ENCODE measurements at places on chromosomes 7 and 10.
A peak's percentile ranks its signal among the peaks of the same experiment; 100 is the strongest.

GRCh38 chr7:35365523-35365922 is 111.6 kb upstream of the TBX20 start:
- DNase-seq, result no peak

DNA sequence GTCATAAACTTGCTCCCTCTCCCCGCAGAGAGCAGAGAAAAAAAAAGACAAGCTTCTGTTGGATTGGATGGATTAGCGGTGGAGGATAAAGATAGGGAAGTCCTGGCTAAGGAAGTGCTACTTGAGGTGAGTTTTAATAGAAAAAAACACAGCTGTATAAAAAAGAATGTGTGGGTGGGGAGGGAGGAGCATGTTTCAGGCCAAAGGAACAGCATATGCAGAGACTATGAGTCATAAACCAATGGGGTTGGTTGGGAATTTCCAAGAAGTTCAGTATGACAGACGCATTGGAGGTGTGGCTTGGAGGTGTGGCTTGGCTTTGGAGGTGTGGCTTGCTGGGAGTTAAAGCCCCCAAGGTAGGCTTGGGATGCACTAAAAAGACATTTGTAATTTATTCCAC is 103.0 kb upstream of the LSM8 start:
- peak; percentile 25 for DNase-seq

- peak; percentile 44 for DNase-seq
Measured at GRCh38 chr10:105644091-105644490, 1003.0 kb downstream of the SORCS3 start.

DNA sequence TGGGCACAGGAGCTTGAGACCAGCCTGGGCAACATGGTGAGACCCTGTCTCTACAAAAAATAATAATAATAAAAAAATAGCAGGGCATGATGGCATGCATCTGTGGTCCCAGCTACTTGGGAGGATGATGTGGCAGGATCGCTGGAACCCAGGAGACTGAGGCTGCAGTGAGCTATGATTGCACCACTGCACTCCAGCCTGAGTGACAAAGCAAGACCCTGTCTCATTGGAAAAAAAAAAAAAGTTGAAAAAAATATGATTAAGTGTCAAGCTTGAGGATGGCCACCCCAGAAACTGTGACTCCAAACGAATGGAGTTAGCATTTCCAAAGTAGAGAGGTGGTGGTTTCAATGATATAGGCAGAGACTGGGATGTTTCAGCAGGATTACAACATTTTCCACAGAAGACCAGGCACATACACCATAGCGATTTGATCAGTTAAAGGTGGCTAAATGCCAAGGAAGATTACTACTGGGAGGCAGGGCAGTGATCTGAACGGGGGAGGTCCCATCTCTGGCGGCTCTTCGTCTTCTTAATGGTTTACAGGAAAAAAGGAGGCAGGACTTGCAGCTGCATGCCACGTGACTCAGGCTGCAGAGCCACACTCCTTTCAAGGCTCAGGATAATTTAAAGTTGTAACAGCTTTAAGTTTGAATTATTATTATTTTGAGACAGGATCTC is 250.6 kb upstream of the GALNT17 start:
- no peak for DNase-seq

DNA sequence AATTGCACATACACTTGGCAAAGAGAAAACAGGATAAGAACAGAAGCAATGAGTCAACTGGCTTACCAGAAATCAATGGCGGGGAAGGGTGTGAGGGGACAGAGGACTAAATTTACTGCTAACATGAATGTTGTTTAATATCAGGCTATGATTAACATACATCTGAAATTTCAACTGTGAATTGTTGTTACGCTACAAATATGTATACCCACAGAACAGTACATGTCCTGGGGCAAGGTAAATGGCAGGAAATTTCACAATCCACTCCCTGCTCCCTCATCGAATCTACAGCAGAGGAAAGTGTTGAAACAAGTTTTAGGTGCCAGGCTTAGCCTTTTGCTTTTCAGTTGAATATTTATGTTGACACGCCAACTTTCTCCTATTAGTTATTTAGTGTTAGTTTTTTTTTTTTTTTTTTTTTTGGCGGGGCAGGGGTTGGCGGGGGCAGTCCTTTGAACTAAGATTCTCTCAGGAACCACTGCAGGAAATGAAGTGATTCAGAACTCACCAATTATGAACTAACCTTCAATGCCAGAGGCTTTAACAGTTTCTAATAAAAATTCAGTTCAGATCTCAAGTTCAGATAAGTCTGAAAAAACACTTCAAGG is 99.0 kb downstream of the UBE2H start:
- DNase-seq, result no peak

DNA sequence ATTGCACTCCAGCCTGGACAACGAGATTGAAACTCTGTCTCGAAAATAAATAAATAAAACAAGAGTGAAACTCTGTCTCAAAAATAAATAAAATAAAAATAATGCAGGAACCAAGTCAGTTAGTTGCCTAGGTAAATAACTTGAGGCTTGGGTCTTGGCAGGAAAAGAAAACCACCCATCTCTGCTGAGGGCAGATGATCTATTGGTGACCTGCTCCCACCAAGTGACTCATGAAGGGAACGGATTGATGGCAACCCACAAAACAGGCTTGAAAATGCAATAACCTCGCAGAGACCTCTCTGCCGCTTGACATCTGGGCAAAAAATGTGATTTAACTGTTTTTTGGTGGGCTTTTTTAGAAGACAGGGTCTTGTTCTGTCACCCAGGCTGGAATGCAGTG is 86.6 kb downstream of the CALN1 start:
- DNase-seq, result no peak
